ENCODE measurements at places on chromosomes 5 and 9.
A peak's percentile ranks its signal among the peaks of the same experiment; 100 is the strongest.

DNA sequence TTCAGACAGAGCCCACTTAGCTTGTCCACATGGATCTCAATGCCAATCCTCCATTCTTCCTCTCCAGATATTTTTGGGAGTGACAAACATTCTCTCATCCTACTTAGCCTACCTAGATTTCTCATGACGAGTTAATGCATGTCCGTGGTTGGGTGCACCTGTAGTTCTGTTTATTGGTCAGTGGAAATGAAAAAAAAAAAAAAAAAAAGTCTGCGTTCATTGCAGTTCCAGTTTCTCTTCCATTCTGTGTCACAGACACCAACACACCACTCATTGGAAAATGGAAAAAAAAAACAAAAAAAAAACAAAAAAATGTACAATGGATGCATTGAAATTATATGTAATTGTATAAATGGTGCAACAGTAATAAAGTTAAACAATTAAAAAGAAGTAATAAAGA, 59.0 kb downstream of the BASP1 start:
- no peak for DNase-seq

- no peak for DNase-seq
Observed at GRCh38 chr9:18459962-18460584, 13.9 kb upstream of the ADAMTSL1 start.

DNA sequence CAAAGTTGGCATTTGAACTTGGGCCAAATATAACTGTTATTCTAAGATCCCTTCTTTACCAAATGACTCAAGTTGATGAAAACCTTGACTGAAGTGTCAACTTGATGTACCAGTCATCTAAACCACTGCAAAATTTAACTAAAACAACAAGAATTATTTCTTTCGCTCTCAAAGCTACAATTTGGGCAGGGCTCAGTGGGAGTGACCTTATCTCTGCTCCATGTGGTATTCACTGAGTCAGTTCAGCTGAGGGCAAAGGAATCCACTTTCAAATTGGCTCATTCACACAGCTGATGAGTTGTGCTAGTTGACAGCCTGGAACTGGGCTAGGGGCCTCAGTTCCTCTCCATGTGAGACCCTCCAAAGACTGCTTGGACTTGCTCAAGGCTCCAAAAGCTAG, 166.3 kb downstream of the RORB start:
- DNase-seq, result no peak

DNA sequence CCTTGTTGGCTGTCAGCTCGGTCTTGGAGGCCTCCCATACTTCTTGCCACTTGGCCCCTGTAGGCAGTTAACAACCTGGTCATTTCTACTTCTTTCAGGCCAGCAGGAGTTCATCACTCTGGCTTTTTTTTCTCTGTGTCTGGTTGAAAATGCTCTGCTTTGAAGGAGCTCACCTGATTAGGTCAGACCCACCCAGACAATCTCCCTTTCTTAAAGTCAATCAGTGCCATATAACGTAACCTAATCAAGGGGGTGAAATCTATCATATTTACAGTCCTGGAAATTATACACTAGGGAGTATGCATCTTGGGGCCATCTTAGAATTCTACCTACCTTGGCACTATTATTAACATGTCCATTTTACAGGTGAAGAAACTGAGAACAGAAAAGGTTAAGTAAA, 155.4 kb downstream of the SREK1 start:
- no peak for DNase-seq

- DNase-seq, result no peak
Observed at GRCh38 chr9:6968271-6968670, 210.5 kb downstream of the KDM4C start.

DNA sequence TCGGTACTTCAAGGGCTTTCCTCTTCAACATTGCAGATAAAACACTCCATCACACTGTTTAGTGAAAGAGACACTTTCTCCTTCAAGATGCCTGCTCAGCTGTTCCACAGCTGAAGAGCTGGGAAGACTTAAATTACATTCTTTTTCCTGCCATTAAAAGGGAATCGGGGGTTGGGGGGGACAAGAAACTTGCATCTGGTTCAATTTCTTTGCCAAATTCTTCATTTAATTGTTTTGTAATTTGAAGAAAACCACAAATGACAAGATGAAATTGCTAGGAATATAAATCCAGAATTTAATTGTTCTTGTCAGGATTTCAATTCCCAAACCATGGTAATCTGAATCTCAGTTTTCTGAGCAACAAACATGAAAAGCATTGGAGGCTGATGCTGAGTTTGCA, 478.3 kb downstream of the EBF1 start:
- no peak for DNase-seq

- DNase-seq, result peak; percentile 35
Observed at GRCh38 chr9:136886610-136887597, 588 bp downstream of the TRAF2 start.

GRCh38 chr9:132878695-132879456, at the start of gene SPACA9:
SPACA9 (plus strand) TSS chr9:132878898; CDS start chr9:132883948, 5,050 bp downstream.
- peak; percentile 33 for DNase-seq

GRCh38 chr5:123597018-123597417, 85.0 kb downstream of the CSNK1G3 start:
- no peak for DNase-seq

GRCh38 chr5:135465391-135466122, 13.4 kb upstream of the TIFAB start:
- DNase-seq, result no peak

DNA sequence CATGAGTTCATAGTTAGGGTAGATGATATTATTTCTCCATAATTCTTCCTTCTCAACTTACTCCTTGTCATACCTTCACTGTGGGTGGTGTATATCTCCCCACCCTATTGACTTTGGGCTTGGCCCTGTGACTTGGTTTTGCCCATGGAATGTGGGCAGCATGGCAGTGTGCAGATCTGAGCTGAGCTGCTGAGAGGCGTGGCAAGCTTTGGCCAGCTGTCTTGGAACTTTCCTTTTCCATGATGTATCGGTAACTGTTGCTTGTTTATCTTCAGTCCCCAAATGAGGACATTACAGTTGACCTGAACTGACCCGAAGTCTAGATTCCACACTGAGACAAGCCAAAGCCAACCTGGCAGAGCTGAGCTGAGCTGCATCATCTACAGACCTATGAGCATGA, 70.4 kb downstream of the RALGPS1 start:
- no peak for DNase-seq

- DNase-seq, result no peak
Observed at GRCh38 chr9:133290751-133291302, 15.8 kb upstream of the ABO start.

GRCh38 chr5:178683783-178684182, 46.7 kb downstream of the ZNF354A start:
- DNase-seq, result no peak

GRCh38 chr9:37353791-37354190, 68.7 kb upstream of the GRHPR start:
- DNase-seq, result no peak

- DNase-seq, result no peak
Observed at GRCh38 chr5:116076496-116076895, 8.3 kb upstream of the COMMD10 start.

DNA sequence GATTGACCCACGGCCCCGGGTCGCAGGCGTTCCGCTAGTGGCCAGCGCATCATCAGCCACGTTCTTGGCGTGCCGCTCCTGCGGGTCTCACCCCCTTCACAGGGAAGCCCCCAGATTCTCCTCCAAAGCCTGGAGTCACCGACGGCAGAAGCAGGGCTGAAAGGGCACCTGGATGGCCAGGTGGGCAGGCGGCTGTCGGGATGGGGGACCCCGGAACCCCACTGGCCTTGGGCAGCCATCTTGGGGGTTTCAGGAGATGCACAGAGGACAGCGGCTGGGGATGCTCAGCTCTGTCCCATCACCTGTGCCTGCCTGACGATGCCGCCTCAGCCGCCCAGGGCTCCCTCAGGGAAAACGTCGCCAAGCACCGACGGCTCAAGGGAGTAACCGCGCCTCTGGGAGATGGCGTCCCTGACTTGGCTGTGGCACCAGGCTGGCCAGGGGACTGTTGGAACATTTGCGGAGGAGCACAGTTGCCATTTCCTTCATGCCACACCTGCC, 14.1 kb upstream of the SLC9A3 start:
- no peak for DNase-seq

GRCh38 chr9:130111786-130112537, 58.3 kb downstream of the GPR107 start:
- no peak for DNase-seq

DNA sequence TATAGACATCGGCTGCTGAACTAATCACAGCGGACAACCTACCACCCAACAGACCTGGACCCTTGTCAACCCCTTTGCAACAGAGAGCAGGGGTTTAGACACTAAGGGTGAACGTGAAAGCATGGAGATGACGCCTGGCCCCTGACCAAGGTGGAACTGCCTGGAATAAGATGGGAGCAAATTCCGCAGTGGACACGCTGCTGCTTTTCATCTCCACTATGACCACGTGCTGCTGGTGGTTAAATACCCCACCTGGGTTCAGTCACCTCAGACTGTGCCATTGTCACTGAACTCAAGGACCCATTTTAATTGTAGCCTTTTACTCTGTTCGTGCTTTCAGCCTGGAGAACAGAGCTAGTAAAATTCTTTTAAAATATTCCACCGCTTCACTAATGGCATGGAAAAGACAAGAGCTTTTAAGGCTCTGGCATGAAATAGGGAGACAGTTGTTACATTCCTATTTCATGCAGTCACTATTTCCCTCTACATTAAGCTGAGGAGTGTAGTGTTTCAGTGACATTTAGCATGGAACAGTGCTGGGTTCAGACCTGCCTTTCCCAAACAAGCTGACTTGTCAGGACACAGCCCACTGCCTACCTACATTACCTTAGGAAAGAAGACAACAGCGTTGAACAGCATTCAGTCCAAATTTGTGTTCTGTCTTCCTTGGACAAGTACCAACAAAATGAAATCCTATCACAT, 96.8 kb downstream of the ANKRD18B start:
- DNase-seq, result no peak

Data from progenitor cell of endocrine pancreas (in vitro differentiated cells).